ENCODE measurements at places on chromosomes 16 and 17. TPM values are rescaled to one million over a fixed set of nuclear protein-coding genes. Genes with fewer than 3 reads are reported as not detected.

The HBA1 gene
- not detected for total RNA-seq

The FAM20A gene
- not detected for total RNA-seq

The COL1A1 gene
- 1.7 TPM for total RNA-seq

The TNFRSF13B gene
- total RNA-seq: not detected

The CMIP gene
- total RNA-seq: 57.6 TPM

The KIF2B gene
- total RNA-seq: not detected

The ATP5PD gene
- total RNA-seq: 187 TPM

The RPA1 gene
- total RNA-seq: 169 TPM

The SEPTIN1 gene
- 192 TPM for total RNA-seq

The C16orf96 gene
- total RNA-seq: not detected

The KIF19 gene
- not detected for total RNA-seq

The MC1R gene
- total RNA-seq: 9.3 TPM

The PLA2G10 gene
- not detected for total RNA-seq

The HASPIN gene
- total RNA-seq: 44.2 TPM

All from natural killer cell treated with Interleukin-12 subunit alpha and Interleukin-12 subunit beta and Interleukin-15 and Interleukin-18, amount 100 ng/mL, for 72 hours (primary cell).